Muscle of leg (tissue), 16 donors: ENCODE measurements at places on chromosomes 12 and 14. TPM values are rescaled to one million over a fixed set of nuclear protein-coding genes. Genes with fewer than 3 reads are reported as not detected.
A peak's percentile ranks its signal among the peaks of the same experiment; 100 is the strongest.

GRCh38 chr12:89947437-89948270 is 239.0 kb upstream of the ATP2B1 start:
- DNase-seq = peak; percentile 43

DNA sequence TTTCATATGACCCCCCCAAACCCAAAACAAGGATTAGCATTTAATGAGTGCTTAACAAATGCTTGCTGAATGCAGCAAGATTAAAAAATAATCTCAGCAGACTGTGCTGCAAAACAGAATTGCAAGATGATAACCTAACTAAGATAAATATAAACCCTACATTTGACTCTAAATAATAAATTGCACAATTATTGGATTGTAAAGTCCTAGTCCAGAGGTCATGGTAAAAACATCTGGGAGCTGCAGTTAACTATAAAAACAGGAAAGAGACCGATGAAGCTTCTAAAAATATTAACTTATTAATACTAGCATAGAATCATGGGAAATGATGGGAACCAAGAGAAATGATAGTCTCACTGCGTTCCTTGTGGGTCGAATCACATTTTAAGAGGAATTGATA is 37.2 kb downstream of the TSHR start:
- DNase-seq = no peak

DNA sequence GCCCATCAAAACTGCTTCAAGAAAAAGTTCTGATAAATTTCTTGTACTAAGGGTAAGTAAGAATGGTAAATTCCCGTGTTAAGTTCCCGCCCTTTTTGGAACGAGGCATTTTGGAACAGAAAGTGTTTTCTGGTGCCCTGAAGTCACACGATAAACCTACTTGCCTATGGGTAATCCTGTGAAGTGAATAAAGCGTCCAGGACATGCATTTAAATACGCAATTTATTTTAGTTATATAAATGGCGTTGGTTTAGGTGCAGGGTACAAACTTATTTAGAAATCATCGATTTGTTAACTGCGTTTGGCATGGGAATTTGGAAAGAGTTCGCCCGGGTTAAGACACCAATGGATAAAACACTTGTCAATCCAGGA is 715 bp upstream of the RAP1B start:
- DNase-seq = peak; percentile 77

DNA sequence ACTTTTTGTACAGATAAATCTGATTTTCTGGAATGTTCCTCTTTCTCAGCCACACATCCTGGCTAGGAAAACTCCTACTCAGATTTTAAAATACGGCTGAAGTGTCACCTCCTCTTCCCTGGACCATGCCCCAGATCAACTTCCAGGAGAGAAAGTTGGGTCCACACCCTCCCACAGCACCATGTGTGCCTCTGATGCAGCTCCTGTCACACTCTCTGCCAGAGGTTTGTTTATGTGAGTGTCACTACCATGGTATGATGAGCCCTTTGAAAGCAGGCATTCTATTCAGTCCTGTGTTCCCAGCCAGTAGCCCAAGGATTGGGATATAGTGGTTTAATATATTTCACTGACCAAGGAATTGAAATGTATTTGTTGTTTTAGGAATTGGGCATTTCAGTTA is 287.2 kb upstream of the ATP2B1 start:
- no peak for DNase-seq

DNA sequence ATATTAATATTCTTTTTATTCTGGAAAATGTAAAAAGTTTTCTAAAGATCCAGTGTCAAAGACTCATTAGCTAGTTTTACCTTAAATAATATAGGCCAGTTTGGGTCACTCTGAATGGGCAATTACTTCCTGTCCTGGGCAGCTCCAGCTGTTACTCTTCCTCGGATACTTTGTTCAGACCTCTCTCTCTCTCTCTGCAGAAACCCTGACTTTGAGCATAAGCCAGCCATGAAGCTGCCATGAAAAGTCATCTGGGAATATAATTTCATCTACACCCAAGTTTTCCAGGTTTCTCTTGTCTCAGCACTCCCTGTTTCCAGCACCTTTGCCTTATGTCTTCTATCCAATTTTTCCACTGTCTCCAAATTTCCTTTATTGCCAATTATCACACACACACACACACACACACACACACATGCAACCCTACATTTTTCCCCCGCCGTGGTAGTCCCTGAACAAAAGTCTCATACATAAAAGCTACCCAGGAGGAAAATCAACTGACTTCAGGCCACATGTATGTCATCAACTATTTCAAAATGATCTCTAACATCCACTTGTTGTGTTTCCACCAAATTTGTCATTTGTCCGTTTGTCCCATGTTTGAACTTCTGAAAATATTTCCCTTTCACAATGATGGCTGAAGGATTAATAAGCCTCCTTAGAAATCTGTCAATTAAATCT is 318.1 kb downstream of the SSPN start:
- DNase-seq = peak; percentile 37

DNA sequence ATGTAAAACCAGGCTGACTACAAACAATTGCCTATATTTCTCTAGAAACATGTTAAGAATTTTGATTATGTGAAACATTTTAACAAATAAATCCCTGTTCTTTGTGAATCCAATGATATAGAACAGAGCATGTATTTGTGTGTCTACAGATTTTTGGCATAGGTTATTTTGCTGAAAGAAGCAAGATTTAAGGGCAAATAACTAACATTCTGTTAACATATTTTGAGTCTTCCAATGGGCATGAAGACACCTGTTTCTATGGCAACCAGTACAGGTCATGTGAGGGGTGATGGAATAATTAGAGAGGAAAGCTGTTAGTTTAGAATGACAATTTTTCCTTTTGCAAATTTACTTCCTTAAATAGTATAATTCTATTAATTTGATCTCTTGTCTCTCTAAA is 8.8 kb downstream of the ART4 start:
- DNase-seq = no peak

DNA sequence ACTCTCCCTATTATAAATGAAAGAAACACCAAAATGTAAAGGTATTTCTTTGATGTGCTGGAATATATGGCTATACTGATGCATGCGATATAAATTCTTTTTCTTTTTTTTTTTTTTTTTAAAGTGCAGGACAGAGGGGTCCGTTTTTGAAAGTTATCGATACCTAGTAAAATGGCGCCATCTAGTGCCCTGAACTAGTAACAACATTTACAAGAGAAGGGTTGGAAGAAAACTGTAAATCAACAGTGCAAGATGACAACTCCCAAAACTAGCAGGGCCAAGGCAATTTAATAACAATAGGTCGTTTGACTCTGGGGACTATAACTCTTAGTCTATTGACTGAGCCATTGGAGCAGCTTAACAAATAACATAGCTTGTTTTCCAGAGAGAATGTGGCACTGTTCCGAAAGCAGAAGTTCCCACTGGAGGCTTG is 137.7 kb downstream of the SPTSSA start:
- DNase-seq = peak; percentile 75

GRCh38 chr14:61471297-61472005 is 150.1 kb downstream of the PRKCH start:
- no peak for DNase-seq

DNA sequence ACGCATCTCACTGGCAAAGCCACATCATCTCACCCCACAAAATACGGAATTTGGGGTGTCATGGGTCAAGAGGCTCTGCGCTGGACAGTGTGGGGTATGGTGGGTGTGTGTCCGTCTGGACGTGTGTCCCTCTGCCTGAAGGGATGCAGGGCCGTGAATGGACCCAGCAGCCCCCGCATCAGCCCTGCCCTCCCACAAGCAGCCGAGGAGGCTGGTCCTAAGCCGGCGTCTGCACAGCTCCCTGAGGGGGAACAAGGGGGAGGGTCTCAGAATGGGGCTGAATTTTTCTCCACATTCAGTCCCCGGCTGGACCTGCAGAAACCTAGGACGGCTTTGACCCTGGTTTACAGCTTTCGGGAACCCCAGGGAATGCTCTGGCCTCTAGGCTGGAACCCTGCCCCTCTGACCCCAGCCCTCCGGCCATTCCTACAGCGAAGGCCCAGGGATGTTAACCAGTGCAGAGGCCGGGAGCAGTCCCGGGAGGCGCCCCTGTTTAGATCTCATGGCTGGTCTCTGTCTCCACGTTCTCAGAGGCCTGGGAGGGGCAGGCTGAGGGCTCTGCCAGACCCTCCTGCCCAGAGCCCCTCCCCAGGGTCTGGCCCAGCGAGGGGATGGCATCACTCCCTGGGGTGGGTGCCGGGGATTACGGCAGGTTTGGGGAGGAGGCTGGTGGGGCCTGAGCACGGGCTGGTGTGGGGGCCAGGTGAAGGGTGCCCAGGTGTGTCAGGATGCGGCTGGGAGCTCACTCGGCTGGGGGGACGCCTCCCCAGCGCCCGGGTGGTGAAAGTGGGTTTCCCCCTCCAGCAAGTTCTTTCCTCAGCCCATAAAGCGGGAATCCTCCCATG is 156.5 kb upstream of the C14orf180 start:
- no peak for DNase-seq

Gene TC2N
- polyA plus RNA-seq = 7.2 TPM

Gene FSCB
- not detected for polyA plus RNA-seq

Gene ASIC1
- polyA plus RNA-seq = 9.6 TPM

Gene C3AR1
- 5.1 TPM for polyA plus RNA-seq

Gene SLC7A8
- 4.1 TPM for polyA plus RNA-seq
